ENCODE measurements at places on chromosomes 7 and 10. TPM values are rescaled to one million over a fixed set of nuclear protein-coding genes. Genes with fewer than 3 reads are reported as not detected.

DNA sequence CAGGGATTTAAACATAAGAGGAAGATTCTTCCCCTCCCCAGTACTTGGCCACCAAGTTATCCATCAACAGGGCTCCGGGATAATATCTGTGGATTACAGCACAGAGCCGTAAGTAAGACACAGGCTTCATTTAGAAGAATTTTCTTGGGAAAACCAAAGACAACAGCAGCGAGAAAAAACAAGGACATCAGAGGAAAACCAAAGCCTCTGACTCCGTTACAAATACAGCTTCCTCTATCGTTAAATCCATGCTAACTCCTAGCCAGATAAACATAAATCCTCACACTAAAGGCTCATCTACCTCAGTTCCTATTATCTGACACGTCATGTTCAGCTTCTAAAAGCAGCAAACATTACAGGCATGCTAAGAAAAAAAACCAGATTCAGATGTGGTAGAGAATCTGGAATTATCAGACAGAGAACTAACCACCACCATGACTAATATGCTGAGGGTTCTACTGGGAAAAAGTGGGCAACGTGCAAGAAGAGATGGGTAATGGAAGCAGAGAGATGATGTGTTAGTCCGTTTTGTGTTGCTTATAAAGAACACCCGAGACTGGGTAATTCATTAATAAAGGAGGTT is 48.4 kb downstream of the BRI3 start:
- no peak for DNase-seq

DNA sequence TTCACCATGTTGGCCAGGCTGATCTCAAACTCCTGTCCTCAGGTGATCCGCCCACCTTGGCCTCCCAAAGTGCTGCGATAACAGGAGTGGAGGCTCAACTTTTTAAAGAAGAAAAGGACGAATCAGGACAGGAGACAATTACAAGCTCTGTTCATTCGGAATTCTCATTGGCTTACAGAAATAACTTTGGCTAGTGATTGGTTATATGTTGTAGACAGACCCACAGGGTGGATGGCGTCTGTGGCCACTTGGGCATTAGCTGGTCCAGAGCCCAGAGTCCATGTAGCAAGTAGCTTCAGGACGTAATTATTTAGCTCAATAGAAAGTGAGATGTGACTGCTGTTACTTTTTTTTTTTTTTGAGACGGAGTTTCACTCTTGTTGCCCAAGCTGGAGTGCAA is 160.5 kb upstream of the TNRC18 start:
- DNase-seq, result no peak

DNA sequence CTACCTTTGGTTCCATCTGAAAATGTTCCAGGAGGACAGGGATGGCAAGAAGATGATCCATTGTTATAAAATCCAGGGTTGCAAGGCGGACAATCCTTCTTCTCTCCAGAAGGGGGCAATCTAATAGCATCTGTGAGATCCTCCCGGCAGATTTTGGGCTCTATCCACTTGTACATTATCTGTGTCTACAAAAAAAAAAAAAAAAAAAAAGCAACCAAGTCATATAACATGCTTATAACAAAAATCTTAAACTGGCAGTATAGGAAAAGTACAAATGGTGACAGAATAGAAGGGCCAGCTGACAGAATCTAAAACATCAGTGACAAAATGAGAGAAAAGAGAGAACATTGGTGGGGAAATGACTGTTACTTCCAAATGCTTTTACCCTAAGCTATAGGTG is 132.7 kb downstream of the ELAPOR2 start:
- DNase-seq, result no peak

The DUSP5 gene
- total RNA-seq, result 71.8 TPM

GRCh38 chr10:71291528-71291900 is 27.5 kb upstream of the SLC29A3 start:
- DNase-seq, result no peak

DNA sequence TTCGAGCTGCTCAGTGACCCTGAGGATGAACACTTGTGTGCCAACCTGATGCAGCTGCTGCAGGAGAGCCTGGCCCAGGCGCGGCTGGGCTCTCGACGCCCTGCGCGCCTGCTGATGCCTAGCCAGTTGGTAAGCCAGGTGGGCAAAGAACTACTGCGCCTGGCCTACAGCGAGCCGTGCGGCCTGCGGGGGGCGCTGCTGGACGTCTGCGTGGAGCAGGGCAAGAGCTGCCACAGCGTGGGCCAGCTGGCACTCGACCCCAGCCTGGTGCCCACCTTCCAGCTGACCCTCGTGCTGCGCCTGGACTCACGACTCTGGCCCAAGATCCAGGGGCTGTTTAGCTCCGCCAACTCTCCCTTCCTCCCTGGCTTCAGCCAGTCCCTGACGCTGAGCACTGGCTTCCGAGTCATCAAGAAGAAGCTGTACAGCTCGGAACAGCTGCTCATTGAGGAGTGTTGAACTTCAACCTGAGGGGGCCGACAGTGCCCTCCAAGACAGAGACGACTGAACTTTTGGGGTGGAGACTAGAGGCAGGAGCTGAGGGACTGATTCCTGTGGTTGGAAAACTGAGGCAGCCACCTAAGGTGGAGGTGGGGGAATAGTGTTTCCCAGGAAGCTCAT is 1.1 kb downstream of the DDIT4 start:
- peak; percentile 94 for DNase-seq

The TMEM178B gene
- total RNA-seq, result 0.93 TPM

DNA sequence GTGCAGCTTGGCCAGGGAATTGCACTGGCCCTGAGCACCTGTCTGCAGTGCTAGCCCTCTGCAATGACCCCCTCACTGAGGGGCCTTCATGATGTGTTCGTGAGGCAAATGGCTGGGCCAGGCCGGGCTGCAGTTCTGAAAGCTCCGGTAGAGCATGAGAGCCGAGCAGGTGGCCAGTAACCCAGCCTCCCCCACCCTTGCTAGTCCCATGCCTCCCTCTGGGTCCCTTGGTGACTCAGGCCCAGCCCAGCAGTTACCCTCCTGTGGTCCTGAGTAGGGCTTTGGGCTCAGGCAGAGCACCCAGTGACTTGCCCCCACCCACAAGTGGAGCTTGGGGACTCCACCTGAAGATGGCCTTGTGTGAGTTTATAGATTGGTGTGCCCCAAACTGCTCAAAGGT is 16.1 kb upstream of the CSGALNACT2 start:
- peak; percentile 68 for DNase-seq

The TRIM74 gene
- 1.4 TPM for total RNA-seq

- DNase-seq, result no peak
These were observed 75.4 kb upstream of the ATP6V0A4 start for GRCh38 chr7:138873220-138873892.

- no peak for DNase-seq
These were observed 17.5 kb upstream of the CLIP2 start for GRCh38 chr7:74271742-74272141.

GRCh38 chr7:158695726-158696452 is 8.7 kb downstream of the NCAPG2 start:
- peak; percentile 77 for DNase-seq

The GSDME gene
- 3.2 TPM for total RNA-seq

The ABCB4 gene
- total RNA-seq, result 23.4 TPM

The WASHC2C gene
- 64.5 TPM for total RNA-seq

GRCh38 chr10:24465891-24466818 is 257.2 kb downstream of the KIAA1217 start:
- DNase-seq, result no peak

Measured in spleen (tissue), 13 donors.